ENCODE measurements at places on chromosomes 13 and 19.

DNA sequence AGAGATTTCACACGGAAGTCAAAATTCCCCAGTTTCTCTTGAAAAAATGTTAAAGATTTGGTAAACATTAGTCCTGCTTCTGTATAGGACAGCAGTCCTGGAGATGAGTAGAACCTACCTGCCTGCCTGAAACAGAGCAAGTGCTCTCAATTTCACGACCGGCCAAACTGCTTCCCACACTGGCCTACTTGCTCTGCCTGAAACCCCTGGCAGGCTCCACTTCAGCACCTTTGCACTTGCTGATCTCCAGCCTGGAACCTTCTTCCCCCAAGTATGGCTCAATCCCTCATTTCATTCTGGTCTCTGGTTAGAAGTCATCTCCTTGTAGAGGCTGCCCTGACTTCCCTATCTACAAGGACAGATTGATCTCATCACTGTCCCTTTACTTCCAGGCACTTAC, 271.4 kb downstream of the DLEU7 start:
- no peak for DNase-seq

- no peak for DNase-seq
These were observed 36.5 kb downstream of the GTF2F2 start for GRCh38 chr13:45156565-45157361.

DNA sequence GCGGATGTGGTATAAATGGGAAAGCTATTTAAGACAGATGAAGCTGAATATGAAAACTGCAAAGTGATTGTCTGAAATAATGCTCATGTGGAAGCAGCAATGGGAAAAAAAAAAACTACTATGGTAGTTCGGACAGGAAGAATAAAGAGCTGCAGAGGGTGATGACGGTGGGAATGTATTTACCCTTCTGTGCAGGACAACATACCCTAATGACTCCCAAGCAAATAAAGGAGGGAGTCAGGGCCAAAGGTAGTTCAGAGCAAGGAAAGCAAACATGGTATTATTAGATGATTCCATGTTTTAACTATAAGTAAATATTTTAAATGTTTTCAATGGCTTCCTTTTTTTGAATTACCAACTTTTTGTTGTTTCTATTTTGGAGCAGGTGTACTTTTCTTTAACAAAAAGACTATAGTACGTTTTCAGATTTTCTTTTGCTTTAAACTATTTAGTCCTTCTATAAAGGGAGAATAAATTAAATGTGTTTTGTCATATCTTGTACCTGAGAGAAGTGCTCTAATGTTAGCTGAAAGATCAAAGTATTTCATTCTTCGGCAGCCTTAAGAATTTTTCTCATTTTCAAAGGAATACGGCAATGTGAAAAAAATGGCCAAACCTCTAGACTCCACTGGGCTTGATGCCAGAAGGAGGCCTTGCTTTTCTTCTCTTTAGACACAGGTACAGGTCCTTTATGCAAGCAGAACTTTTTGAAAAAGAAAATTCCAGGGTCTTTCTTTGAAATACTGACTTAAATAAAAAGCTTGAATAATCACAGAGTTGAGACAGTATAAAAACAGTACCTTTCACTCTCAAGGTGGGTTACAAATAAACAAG, 67.8 kb upstream of the ZDHHC20 start:
- no peak for DNase-seq

DNA sequence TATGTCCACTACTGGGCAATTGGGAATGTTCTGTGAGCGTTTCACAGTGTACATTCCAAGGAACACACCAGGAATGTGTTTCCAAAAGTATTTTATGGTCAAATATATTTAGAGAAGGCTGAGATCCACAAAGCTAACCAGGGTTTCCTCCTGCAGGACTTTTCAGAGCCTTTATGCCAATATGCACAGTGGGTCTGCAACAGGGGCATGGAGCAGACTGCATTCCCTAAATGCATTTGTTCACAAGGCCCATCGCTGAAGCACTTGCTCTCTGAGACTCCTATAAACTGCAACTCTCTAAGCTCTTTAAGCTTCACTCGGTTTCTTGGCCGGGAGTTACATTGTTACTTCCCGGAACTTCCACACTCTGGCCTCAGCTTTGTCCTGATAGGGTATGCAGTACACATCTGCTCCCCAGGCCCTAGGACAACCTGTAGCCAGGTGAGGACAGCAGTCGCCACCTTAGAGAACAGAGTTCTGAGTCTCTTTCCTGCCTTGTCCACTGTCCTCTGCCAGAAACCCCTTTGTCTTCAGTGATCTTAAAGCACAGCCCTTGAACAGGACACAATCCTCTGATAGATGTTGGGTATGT, 33.5 kb downstream of the FBN3 start:
- DNase-seq, result no peak

GRCh38 chr13:42275098-42275471, 3.1 kb downstream of the AKAP11 start:
- DNase-seq, result no peak

GRCh38 chr19:41588497-41589209, 12.7 kb downstream of the CEACAM21 start:
- DNase-seq, result no peak

GRCh38 chr19:32662186-32662585, 12.8 kb downstream of the ANKRD27 start:
- DNase-seq, result no peak
